Activated CD8-positive, alpha-beta T cell treated with anti-CD3 and anti-CD28 coated beads for 36 hours (primary cell): ENCODE measurements at places on chromosomes 6 and 20. TPM values are rescaled to one million over a fixed set of nuclear protein-coding genes. Genes with fewer than 3 reads are reported as not detected.

DNA sequence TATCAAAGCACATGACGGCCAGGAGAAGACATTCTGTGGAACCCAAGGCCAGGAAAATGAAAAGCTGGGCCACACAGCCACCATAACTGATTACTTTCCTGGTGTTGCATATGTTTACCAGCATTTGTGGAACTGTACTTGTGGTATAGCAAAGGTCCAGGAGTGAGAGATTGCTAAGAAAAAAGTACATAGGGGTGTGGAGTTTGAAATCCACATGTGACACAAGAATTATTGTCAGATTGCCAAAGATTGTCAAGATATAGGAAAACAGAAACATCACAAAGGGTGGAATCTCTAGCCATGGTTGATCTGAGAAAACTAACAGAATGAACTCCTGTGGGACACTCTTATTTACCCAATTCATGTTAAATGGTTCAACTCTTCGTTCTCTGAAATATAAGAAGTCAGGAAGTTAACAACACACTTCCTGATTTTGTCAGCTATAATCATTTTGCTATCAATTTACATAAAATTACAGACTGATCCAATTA lies at the start of gene OR2B2:
Gene OR2B2 (minus strand): TSS at position 441 of the 491 bp plus-strand sequence. CDS start 77 bp downstream, at position 364.
- no peaks in the 10 kb centered on the region for H3K36me3 ChIP-seq
- H3K27ac ChIP-seq: no peak within 1 kb of the TSS
- no peaks in the 10 kb centered on the region for H3K4me1 ChIP-seq
- no peak for DNase-seq
- H3K27me3 ChIP-seq: peaks cover 13% of the 10 kb centered on the region

Gene OTOR
- total RNA-seq: not detected

DNA sequence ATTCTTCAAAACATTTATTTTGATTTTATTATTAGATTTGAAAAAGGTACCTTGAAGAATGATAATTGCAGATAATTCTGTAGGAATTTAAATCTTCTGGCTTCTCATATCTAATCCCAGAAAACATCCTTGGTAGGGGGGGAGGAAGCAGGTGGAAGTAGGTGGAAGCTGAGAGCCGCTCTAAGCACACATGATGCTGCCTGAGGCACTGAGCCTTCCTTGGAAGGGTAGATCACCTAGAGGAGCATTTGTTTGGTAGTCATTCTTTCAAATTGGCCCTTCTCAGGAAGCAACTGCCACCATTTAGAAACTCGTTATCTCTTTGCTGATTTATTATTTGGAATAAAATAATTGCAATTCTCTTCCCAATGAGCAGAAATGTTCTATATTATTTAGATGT lies 623.3 kb downstream of the CD109 start:
- no peaks in the 10 kb centered on the region for H3K36me3 ChIP-seq
- no peaks in the 10 kb centered on the region for H3K4me1 ChIP-seq
- H3K27me3 ChIP-seq: no peaks in the 10 kb centered on the region
- DNase-seq: no peak

Gene WFDC10A
- not detected for total RNA-seq

Gene ZNF831
- total RNA-seq: 11.9 TPM

Gene L3MBTL3
- 13.5 TPM for total RNA-seq

Gene E2F1
- total RNA-seq: 71.2 TPM

Gene SASH1
- total RNA-seq: 0.05 TPM

DNA sequence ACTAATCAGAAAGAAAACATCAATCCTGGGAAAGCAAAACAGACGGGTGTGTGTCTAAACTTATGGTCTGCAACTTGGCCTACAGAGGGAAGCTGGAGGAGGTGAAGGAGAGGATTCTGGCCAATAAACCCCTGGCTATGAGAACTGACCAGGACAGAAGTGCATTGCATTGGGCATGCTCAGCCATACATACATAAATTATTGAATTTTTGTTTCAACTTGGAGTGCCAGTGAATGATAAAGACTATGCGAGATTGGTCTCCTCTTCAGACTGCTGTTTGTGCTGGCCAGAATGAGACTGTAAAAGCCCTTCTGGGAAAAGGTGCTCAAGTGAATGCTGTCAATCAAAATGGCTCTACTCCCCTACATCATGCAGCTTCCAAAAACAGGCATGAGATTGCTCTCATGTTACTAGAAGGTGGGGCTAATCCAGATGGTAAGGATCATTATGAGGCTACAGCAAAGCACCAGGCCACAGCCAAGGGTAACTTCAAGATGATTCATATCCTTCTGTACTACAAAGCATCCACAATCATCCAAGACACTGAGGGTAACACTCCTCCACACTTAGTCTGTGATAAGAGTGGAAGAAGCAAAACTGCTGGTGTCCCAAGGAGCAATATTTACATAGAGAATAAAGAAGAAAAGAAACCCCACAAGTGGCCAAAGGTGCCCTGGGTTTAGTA lies 17.4 kb downstream of the ADNP start:
- peaks cover 83% of the 10 kb centered on the region for H3K4me1 ChIP-seq
- no peaks in the 10 kb centered on the region for H3K27me3 ChIP-seq
- DNase-seq: peak; percentile 60
- H3K36me3 ChIP-seq: peaks cover 41% of the 10 kb centered on the region
- H3K4me3 ChIP-seq: no peak overlapping the region

- H3K4me1 ChIP-seq: no peaks in the 10 kb centered on the region
- no peak for DNase-seq
- H3K4me3 ChIP-seq: no peak overlapping the region
- H3K36me3 ChIP-seq: no peaks in the 10 kb centered on the region
- no peak overlapping the region for H3K27ac ChIP-seq
- H3K27me3 ChIP-seq: peaks cover 11% of the 10 kb centered on the region
Observed at GRCh38 chr6:16925461-16925860, 164.2 kb upstream of the ATXN1 start.

Gene NEU1
- total RNA-seq: 9.8 TPM

- H3K4me3 ChIP-seq: no peak overlapping the region
- H3K27me3 ChIP-seq: no peaks in the 10 kb centered on the region
Observed at GRCh38 chr20:34461779-34462087, 54.5 kb upstream of the DYNLRB1 start.

Gene PI3
- total RNA-seq: not detected

DNA sequence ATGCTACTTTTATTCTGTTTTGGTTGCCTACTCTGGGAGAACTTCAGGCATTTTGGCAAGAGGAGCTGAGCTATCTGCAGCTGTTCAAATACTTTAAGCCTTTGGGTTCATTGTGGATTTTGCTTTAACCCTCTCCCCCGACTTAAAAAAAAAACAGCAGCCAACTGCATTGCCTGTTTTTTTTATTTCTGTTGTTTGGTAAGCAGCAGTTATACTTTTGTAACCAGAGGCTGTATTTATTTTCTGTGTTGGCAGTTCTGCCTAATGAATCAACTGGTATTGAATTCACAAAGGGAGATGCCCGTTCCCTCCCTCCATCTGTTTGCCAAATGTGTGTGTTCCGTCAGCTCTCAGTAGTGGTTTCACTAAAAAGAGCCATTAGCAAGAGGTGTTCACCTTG lies 484.0 kb downstream of the UTRN start:
- no peak overlapping the region for H3K27ac ChIP-seq
- peaks cover 7% of the 10 kb centered on the region for H3K36me3 ChIP-seq
- no peaks in the 10 kb centered on the region for H3K27me3 ChIP-seq
- no peak overlapping the region for H3K4me3 ChIP-seq
- no peaks in the 10 kb centered on the region for H3K4me1 ChIP-seq

- H3K27me3 ChIP-seq: no peaks in the 10 kb centered on the region
- no peak overlapping the region for H3K27ac ChIP-seq
- no peak overlapping the region for H3K4me3 ChIP-seq
Observed at GRCh38 chr20:9269280-9269971, 200.5 kb downstream of the PLCB4 start.

Gene SUN5
- total RNA-seq: not detected

Gene VWA7
- total RNA-seq: 1.6 TPM

DNA sequence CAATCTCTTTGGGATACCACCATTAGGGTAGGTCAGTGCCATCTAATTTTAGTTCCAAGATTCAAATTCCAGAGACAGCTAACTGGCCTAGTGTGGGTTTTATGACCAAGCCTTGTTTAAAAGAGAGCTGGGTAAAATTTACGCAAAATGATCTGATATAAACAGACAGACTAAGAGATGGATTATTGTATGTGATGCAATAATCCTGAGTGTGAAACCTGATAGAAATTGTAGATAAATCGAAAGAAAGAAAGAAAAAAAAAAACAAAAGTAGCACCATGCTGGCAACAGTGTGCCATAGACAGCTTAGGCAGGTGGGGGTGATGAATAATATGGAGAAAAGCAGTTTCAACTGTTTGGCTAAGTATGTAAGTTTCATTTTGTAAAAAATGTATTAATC lies 2.9 kb downstream of the ZNF184 start:
- no peaks in the 10 kb centered on the region for H3K27me3 ChIP-seq
- no peak overlapping the region for H3K4me3 ChIP-seq
- no peak for DNase-seq

Gene MAD2L1BP
- total RNA-seq: 29.0 TPM

DNA sequence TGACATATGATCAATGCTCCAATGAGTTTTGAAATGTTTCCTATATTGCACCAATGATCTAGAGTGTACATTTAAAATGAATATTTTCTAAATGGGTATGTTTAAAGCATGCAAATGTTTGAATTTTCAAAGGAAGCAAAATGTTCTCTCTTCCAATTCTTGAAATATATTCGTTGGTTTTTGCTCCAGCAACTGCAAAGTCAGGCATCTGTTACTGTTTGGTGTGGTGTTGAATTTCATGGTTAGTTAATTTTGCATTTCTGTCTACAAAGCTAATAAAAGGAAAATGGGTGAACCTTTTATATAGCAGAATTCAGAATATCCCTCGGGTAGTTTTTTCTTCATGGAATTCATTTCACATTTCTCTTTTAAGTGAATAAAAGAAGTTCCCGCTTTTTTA lies 1018.3 kb downstream of the GRIK2 start:
- H3K27ac ChIP-seq: no peak overlapping the region
- no peak for DNase-seq
- no peaks in the 10 kb centered on the region for H3K27me3 ChIP-seq
- H3K4me3 ChIP-seq: no peak overlapping the region
- H3K4me1 ChIP-seq: no peaks in the 10 kb centered on the region

Gene GDAP1L1
- total RNA-seq: not detected

- H3K4me3 ChIP-seq: peak overlapping the region; percentile 54
- DNase-seq: no peak
- no peaks in the 10 kb centered on the region for H3K36me3 ChIP-seq
- H3K4me1 ChIP-seq: peaks cover 47% of the 10 kb centered on the region
Observed at GRCh38 chr20:64039293-64040160, 3.5 kb downstream of the C20orf204 start.

DNA sequence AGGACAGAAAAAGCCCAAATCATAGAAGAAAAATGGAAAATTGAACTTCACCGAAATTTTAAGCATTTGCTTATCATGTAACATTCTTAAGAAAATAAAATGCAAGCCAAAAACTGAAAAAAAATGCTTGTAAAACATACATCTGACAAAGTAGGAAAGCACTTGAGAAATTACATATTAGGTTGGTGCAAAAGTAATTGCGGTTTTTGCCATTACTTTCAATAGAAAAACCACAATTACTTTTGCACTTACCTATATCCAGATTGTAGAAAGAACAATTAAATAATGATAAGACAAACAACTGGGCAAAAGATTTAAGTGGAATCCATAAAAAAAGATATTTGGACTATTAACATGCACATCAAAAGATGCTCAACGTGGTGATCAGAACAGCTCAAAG lies 146.2 kb downstream of the TBXT start:
- no peak for DNase-seq
- H3K4me1 ChIP-seq: no peaks in the 10 kb centered on the region
- H3K27me3 ChIP-seq: peaks cover 11% of the 10 kb centered on the region
- no peak overlapping the region for H3K4me3 ChIP-seq
- H3K27ac ChIP-seq: no peak overlapping the region

Gene ABHD16B
- total RNA-seq: not detected

Gene HCK
- not detected for total RNA-seq

GRCh38 chr20:4350096-4350495 lies 334.7 kb upstream of the RNF24 start:
- H3K27me3 ChIP-seq: peaks cover 25% of the 10 kb centered on the region
- no peaks in the 10 kb centered on the region for H3K4me1 ChIP-seq
- H3K4me3 ChIP-seq: no peak overlapping the region
- H3K36me3 ChIP-seq: no peaks in the 10 kb centered on the region

GRCh38 chr20:50525681-50526080 lies 15.5 kb downstream of the PTPN1 start:
- no peak for DNase-seq
- H3K4me1 ChIP-seq: peaks cover 42% of the 10 kb centered on the region
- H3K27ac ChIP-seq: no peak overlapping the region
- H3K36me3 ChIP-seq: peaks cover 30% of the 10 kb centered on the region

Gene SSR1
- total RNA-seq: 117 TPM

- H3K36me3 ChIP-seq: peaks cover 28% of the 10 kb centered on the region
- H3K27me3 ChIP-seq: no peaks in the 10 kb centered on the region
- H3K4me3 ChIP-seq: no peak overlapping the region
- peak overlapping the region; percentile 44 for H3K27ac ChIP-seq
- DNase-seq: no peak
Observed at GRCh38 chr6:107756660-107757355, 67.3 kb downstream of the SCML4 start.
